Cortex of kidney (tissue), 1 donor: ENCODE measurements at places on chromosomes 6 and 20.

DNA sequence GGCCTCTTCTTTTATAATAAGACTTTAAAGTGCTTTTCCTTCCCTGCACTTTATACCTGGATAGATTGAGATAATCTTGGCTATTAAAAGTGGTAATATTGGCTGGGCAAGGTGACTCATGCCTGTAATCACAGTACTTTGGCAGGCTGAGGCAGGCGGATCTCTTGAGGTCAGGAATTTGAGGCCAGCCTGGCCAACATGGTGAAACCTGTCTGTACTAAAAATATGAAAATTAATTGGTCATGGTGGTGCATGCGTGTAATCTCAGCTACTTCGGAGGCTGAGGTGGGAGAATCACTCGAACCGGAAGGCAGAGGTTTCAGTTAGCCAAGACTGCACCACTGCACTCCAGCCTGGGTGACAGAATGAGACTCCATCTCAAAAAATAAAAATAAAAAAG lies 197.1 kb upstream of the RGS17 start:
- no peak for DNase-seq

DNA sequence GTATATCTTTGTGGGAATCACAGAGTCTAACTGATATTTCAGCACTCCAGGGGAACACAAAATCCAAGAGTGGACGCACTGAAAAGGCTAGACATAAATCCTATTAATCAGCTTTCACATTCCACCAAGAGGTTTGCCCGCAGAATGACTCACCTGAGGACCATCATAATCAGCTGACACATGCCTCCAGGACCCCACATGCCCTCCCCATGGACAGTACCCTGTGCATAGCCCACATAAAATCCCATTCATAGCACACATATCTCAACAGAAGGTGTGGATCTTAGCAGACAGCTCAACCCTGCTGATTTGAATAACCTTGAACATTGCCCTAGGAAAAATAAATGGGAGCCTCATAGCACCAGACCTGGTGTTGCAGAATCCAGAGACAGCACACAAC lies 246.8 kb upstream of the TENT5A start:
- no peak for DNase-seq

- DNase-seq: no peak
Measured at GRCh38 chr6:29376003-29376402, 912 bp upstream of the OR12D3 start.

DNA sequence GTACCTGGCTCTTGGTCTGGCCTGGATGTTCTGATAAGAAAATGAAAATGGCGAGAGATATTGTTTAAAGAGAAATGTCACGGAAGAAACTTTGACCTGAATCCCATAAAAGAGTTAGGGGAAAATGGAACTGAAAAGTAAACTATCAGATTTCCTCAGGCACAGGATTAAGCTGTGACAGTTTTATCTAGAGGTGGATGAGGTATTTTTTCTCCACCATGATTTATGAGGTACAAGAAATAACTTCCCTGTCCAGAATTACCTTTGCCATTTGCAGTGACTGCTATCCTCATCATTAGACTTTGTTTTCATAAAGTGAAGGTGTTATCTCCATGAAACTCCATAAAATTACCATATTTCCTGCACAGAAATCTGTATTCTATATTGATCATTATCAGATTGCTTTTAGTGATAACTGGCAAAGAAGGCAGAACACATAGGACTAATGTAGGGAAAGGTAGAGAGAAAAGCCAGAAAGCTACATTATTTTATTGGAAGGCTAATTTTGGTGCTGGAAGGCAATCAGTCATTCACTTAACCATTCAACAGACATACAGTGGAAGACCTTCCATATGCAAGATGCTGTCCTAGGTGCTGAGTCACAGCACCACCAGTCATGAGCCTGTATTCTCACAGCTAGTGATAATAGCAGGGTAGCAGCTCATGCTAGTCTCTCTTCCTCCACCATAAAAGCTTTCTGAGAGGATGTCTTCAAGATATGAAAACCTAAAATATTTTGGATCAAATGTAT lies 427.3 kb upstream of the CITED2 start:
- no peak for DNase-seq

GRCh38 chr6:15263780-15264374 lies 18.0 kb downstream of the JARID2 start:
- DNase-seq: no peak

DNA sequence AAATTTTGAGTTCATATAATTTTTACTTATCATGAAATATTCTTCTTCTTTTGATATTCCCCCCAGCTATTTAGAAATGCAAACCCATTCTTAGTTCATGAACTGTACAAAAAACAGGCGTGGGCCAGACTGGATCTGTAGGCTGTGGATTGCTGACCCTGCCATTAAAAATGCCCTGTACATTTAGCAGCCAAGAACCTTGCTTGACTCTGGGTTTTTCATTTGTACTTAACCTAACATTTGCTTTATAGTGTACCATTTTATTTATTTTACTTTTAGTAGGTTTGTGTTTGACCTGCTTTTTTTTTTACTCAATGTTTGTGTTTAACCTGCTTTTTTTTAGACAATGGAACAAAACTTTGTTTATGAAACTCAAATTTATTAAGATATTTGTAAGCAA lies 14.9 kb downstream of the CD109 start:
- DNase-seq: no peak

- no peak for DNase-seq
Measured at GRCh38 chr6:116963972-116964371, 86.9 kb downstream of the RFX6 start.

GRCh38 chr20:45117581-45117980 lies 2.6 kb upstream of the WFDC5 start:
- DNase-seq: no peak

DNA sequence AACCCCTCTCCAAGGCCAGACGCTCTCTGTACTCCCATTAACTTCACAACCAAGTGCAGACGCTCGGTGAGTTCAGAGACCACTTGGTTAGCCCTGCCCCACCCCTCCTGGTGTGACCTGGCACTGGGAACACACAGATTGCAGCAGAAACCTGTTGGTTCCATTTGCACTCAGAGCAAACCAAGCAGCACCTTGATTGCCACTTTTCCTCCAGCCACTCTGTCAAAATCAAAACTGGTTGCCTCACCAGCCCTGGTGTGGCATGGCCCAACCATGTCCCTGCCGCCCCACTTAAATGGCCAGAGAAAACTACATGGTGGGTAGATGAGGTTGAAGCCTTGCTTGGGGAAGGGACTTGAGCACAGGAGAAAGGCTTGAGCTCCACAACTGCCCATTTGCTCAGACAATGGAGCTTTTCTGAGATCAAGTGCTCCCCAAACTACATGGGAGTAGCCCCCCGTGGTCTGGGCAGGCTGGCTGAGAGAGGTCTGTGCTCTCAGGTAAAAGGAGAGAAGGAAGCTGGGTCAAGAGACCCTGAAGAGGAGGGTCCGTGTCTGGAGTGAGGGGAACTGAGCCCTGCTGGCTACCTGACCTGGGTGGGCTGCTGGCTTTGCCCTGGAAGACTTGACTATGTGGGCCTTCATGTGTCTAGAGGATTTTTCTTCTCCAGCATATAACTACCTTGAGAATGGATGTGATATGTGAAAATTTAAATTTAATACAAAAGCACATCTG lies 43.4 kb downstream of the PLCG1 start:
- no peak for DNase-seq

- no peak for DNase-seq
Measured at GRCh38 chr6:133683606-133684005, 205.3 kb upstream of the TCF21 start.

- no peak for DNase-seq
Measured at GRCh38 chr6:157688960-157689599, 134.0 kb upstream of the SNX9 start.

DNA sequence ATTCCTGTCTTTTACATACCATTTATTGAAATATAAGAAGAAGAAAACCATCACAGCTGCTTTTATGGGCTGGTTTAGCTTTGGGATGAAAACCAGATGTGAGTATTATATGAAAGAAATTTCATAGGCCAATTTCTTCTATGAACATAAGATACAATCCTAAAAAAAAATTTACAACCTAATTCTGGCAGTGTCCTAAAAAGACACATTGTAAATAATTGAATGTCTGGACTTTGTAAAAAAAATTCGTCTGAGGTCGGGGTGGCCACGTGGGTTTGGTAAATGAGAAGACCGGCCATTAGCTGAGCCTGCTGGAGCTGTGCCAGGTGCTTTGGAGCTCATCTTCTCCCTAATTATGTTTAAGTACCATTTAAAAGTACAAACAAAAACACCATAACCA lies 26.8 kb downstream of the DACT2 start:
- no peak for DNase-seq

DNA sequence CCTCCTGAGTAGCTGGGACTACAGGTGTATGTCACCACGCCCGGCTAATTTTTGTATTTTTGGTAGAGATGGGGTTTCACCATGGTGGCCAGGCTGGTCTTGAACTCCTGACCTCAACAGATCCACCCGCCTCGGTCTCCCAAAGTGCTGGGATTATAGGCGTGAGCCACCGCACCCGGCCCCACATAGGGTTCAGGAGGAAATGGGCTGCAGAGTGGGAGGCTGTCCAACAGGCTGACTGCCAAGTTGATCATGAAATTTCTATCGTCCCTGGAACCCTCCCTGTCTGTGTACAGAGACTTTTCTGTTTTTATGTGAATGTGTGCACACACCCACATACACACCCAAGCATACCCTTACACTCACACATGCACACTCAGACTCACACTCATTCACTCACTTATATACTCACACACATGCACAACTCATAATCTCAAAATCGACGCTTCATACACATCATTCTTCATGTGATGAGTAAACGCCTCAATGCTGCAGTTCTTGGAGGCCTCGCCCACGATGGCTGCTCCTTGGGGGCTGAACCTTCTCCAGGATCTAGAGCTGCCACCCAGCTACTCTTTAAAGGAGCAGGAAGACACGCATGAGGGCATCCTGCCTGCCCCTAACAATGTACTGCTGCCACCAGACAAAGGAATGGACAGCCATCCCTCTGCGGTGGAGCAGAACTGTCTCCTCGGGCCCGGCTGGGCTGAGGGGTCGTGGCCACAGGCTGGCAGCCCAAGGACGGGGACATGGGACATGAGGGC lies 35.6 kb downstream of the SUN5 start:
- no peak for DNase-seq

GRCh38 chr6:46903175-46903574 lies 18.6 kb downstream of the ADGRF5 start:
- no peak for DNase-seq

GRCh38 chr6:24922170-24922569 lies 13.6 kb downstream of the RIPOR2 start:
- no peak for DNase-seq

GRCh38 chr20:7362601-7363000 lies 577.7 kb downstream of the HAO1 start:
- no peak for DNase-seq

GRCh38 chr6:48101290-48101689 lies 9.7 kb downstream of the PTCHD4 start:
- DNase-seq: no peak

DNA sequence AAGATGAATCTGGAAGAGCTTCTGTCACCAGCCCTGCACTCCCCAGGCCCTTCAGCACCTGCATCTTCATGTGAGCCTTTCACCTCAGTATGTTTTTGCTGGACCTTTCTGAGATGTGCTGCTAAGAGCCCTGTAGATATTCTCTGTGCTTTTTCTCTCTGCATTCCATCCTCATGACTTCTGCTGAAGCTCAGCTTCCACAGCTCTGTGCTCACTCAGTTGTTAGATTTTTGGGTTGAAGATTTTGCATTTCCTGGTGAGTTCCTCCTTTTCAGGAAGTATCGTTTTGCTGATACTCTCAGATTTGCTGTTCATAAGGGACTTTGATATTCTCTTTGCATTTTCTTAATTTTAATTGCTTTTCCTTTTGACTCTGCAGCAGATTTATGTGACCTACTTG lies 18.3 kb downstream of the KIAA1586 start:
- no peak for DNase-seq

DNA sequence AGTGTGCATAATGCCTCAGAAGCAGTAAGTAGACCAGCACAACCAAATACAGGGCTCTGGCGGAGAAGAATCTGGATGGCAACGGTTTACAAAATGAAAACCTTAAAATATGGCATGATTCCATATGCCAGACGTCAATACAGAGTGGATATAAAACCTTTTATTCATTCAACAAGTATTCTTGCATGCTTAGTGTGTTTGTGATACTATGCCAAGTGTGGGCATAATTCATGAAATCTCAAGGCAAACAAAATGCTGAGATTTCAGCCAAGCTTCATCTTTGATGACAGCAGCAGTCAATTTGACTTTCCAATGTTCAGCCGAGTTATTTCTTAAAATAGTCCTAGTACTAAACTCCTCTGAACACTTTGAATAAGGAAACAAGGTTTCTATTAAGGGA lies 119.4 kb downstream of the CD24 start:
- DNase-seq: no peak

DNA sequence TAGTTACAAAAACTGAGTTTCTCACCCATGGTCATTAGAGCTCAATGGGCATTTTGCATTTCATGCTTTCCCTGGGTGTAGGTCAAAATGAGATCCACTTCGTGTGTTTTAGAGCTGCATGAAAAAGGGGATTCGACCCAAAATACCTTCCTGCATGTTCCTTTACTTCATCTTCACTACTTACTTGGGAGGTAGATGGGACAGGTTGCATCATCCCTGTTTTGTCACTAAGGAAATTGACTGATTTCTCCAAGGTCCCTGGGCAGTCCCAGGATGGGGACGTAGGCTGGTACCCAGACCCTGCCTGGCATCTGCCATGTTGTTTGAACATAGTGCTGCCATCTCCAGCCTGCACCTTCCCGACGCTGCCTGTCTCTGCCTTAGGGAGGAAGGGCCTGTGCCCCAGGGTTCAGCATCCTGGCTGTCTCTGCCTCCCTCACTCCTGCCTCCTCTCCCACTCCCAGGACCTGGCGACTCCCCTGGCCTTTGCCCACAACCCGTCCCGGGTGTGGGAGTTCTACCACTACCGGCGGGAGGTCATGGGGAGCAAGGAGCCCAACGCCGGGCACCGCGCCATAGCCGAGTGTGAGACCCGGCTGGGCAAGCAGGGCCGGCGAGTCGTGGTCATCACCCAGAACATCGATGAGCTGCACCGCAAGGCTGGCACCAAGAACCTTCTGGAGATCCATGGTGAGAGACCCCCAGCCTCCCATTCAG lies 17.0 kb downstream of the SIRT5 start:
- DNase-seq: no peak

- no peak for DNase-seq
Measured at GRCh38 chr6:2661651-2662050, 89.1 kb downstream of the MYLK4 start.

- DNase-seq: no peak
Measured at GRCh38 chr20:38501858-38502436, 29.3 kb downstream of the RALGAPB start.

DNA sequence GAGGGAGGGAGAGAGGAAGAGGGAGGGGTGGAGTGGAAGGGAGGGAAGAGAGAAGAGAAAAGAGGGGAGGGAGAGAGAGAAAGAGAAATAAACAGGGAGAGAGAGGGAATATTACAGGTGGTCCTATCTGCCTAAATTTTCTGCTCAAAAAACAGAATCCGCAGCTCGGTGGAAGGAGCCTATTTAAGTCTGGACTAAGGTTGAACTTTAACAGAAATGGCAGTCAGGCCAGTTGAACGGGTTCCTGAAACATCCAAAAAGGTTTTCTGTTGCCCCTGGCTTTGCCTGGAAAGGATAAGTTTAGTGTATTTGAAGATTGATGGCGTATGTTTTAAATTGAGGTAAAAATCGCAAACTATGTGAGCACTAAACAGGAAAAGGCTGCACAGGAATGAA lies 2.2 kb downstream of the TFAP2B start:
- no peak for DNase-seq
